ENCODE measurements at places on chromosomes 3 and 15. TPM values are rescaled to one million over a fixed set of nuclear protein-coding genes. Genes with fewer than 3 reads are reported as not detected.
A peak's percentile ranks its signal among the peaks of the same experiment; 100 is the strongest.

The SLC28A2 gene
- total RNA-seq, result not detected

The DAZL gene
- not detected for total RNA-seq

The GPR149 gene
- total RNA-seq, result not detected

The NEK4 gene
- total RNA-seq, result 27.3 TPM

The OSTN gene
- not detected for total RNA-seq

The CCDC39 gene
- not detected for total RNA-seq

GRCh38 chr3:184814214-184814613 is 2.2 kb downstream of the VPS8 start:
- DNase-seq, result no peak

GRCh38 chr3:36372534-36372935 is 7.8 kb upstream of the STAC start:
- peak; percentile 62 for DNase-seq

GRCh38 chr15:99059010-99059981 is 45.6 kb upstream of the SYNM start:
- DNase-seq, result peak; percentile 82

- peak; percentile 47 for DNase-seq
Measured at GRCh38 chr3:56988458-56989168, 71.9 kb upstream of the SPATA12 start.

GRCh38 chr3:81601707-81602305 is 159.6 kb downstream of the GBE1 start:
- no peak for DNase-seq

- no peak for DNase-seq
Measured at GRCh38 chr3:20811006-20811405, 625.0 kb upstream of the SGO1 start.

DNA sequence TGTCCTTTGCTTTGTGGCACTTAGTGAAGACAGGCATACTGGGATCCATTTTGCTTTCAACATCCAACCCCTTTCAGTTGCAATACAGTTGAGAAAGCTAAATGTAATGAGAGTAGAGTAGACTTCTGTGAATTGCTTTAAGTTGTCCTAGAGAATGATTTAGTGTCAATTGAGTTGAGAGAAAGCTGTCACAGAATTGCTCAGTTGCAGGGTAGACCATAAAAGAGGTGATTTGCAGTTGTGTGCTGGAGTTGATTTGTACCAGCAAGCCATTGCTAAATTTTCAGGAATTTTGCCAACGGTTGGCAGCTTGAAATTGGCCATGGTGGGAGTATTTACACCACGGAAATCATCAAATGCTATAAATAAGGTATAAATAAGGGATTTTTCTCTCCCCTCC is 2.2 kb downstream of the ABHD5 start:
- no peak for DNase-seq

- DNase-seq, result no peak
Measured at GRCh38 chr15:65818927-65819562, 27.0 kb upstream of the DENND4A start.

DNA sequence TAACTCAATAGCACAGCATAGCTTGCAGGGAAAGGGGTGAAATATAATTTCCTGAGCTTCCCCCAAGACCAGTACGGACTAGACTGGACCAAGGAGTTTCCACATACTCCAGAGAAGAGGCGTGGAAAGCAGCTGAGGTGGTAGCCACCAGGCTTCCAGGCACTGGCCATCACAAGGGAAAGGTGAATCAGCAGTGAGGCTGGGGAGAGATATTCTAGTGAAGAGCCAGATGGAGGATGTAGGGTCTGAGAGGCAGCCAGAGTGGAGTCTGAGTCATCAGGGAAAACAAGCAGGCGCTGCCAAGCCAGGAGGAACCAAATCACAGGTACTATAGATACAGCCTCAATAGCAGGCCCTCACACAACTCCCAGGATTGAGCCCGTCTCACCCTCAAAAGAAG is 9.6 kb upstream of the RASA2 start:
- peak; percentile 68 for DNase-seq

DNA sequence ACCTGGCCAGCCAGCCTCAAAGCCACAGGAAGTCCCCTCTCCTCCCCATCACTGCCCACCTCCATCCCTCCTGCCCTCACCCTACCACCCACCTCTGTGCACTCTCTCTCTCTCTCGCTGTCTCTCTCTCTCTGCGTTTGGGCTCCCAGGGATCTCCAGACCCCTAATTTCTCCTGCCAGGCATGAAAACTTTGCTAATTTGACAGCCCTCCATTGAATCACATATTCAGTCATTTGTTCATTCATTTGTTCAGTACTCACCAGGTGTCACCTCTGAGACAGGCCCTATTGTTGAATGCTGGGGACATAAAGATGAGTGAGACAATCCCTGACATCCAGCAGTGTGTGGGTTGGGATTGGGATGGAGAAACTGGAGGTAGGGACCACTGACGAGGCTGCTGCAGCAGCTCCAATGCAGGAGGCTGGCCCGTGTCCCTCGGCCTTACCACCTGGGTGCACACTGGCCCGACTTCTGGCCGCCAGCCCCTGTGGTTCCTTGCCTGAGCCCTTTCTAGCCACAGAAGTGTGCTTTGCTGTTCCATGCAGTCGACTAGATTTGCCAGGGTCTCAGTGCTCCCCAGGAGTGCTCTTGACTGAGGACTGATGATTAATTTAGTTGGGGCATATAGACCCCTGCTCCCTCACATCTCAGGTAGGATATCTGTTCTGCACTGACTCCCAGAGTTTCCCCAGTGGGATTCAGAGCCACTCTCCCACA is 38.6 kb upstream of the TSEN2 start:
- no peak for DNase-seq

- DNase-seq, result no peak
Measured at GRCh38 chr3:28698706-28699105, 350.1 kb upstream of the AZI2 start.

DNA sequence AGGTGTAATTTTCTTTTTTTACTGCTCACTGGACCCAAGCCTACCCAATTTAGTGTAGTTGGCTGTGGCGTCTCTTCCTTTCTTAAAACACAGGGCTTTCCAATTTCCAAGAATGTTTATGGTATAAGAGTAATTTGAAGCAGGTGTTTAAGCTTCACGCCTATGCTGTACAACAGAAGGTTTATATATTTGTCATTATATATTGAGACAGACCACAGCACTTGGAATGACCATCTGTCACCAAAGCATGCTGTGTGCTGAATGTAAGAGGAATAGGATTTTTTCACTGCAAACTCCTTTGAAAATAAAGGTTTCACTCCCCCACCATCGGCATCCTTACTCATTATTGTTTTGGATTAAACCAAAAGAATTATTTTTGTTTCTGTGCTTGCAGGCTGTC is 325.7 kb downstream of the OTOL1 start:
- no peak for DNase-seq

All from Caki2 (cell line).